ENCODE measurements at places on chromosomes 5 and 9.

DNA sequence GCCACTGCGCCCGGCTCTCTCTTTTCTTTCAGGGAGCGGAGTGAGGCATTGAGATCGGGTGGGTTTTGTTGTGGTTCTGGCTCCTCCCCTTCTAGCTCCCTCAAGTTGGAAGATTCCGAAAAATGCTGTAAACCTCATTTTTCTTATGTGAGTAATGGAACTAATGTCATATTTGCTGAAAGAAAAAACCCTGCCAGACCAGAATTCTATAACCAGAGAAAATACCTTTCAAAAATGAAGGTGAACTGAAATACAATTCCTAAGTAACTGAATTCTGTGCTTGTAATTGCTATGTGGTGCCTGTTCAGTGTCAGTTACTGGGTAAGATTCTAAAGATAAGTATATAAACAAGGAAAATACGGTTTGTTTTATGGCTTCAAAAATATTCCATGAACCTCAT is 30.9 kb upstream of the CDK20 start:
- DNase-seq: no peak

- no peak for DNase-seq
Measured at GRCh38 chr9:117825609-117826347, 121.6 kb downstream of the TLR4 start.

- DNase-seq: no peak
Measured at GRCh38 chr5:41115281-41115680, 44.1 kb upstream of the MROH2B start.

DNA sequence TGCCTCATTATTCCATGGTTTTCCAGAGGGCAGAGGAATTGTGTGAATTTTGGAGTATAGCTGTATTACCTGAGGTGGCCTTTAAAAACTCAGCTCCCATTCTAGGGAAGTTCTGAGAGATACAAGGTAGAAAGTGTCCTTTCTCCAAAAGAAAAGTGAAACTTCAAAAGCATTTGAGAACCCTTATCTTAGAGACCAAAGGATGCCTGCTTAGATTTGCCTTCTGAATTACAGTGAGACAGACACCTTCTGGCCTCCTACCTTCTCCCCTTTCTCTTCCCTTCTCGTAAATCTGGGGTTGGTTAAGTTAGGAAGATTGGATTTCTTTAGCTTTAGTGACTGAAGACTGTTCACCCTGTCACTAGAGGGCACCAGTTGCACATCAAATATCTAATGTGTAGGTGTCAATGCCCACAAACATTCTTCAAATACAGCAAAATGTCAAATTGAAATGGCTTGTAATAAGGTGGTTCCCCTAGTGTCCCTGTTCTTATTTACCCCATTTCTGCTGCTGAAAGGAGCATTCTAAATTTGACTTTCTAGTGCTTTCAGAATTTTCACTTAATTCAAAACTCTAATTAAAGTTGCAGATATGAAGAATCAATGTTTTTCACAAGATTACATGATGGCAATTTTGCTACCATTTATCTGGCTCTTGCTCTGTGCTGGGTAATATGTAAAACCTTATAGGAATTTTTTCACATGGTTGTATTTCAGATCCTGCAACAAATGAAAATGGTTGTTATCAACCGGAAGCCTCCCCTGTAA is 46.7 kb downstream of the PRRC1 start:
- no peak for DNase-seq

- DNase-seq: no peak
Measured at GRCh38 chr9:7828334-7828733, 28.8 kb upstream of the DMAC1 start.

GRCh38 chr5:53929570-53929969 is 369.1 kb downstream of the NDUFS4 start:
- DNase-seq: no peak

DNA sequence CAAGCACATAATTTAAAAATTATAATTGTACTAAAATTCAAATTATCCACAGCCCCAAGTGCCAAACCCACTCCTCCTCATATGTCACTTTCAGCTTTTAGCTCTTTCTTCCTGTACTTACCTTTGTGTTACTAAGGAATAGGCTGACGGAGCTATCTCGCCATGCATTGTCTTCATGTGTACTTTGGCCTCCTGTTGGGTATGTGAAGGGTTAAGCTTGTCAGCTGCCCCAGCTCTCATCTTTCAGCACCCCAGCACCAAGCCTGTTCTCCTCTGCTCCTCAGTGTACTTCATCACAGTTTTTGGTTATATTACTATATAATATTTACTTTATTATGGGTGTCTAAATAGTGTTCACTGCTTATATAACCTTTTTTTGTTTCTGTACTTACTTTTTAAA is 46.2 kb downstream of the OSTF1 start:
- DNase-seq: no peak

DNA sequence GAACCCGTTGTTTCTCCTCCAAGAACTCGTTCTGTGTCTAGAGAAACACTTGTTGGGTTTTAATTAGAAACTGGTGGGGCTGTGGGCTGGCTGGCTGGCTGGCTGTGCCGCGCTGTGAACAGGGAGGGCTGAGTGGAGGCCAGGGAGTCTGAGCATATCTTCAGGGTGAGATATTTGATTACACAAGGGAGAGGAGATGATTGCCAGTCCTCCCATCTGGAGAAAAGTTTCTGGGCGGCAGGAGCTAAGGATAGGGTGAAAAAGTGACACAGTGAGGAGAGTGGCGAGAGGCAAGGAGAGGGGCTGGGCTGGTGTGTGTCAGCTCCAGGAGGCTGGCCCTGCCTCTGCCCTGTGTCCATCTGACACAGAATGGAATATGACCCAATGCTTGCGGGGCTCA is 63.0 kb downstream of the GDNF start:
- peak; percentile 32 for DNase-seq

GRCh38 chr9:115757461-115757860 is 396.1 kb upstream of the PAPPA start:
- no peak for DNase-seq

GRCh38 chr9:33233626-33234342 is 6.2 kb upstream of the SPINK4 start:
- DNase-seq: no peak

GRCh38 chr5:34626036-34626435 is 30.1 kb upstream of the RAI14 start:
- no peak for DNase-seq

GRCh38 chr9:125829743-125830142 is 82.6 kb downstream of the PBX3 start:
- DNase-seq: no peak

GRCh38 chr9:122754825-122755224 is 12.7 kb downstream of the OR1L6 start:
- DNase-seq: no peak

- no peak for DNase-seq
Measured at GRCh38 chr5:94784536-94785505, 166.4 kb downstream of the SLF1 start.

- no peak for DNase-seq
Measured at GRCh38 chr9:135037521-135038250, 49.8 kb upstream of the OLFM1 start.

Measured in left hindlimb (tissue), 1 donor.